K562 (cell line): ENCODE measurements at places on chromosomes 7 and 10.

GRCh38 chr10:89363729-89364442, 14.0 kb upstream of the IFIT1B start:
- DNase-seq = no peak

- peak; percentile 34 for DNase-seq
These were observed 6.8 kb downstream of the LMBR1 start for GRCh38 chr7:156886020-156886795.

DNA sequence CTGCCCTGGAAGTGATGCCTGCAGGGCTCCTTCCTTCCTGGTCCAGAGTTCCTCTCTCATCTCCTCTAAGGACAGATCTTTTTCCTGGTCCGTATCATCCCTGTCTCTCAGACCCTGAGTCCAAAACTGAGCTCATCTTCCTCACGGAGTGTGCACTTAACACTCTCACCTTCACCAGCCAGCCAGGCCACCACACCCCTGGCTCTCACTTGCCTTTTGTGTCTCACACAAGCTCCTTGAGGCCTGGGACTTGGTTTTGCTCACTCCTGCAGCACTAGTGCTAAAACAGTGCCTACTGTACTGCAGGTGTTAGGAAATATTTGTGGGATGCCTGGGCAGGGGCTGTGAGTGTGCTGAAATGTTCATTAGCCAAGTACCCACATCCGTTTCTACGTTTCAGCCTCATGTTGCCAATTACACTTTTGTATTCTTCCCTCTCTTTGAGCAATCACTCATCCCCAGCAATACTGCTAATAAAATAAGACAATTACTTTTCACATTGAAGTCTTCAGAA, 21.4 kb upstream of the PARP12 start:
- no peak for DNase-seq

- DNase-seq = no peak
These were observed 531.0 kb upstream of the COBL start for GRCh38 chr7:51847461-51848134.

DNA sequence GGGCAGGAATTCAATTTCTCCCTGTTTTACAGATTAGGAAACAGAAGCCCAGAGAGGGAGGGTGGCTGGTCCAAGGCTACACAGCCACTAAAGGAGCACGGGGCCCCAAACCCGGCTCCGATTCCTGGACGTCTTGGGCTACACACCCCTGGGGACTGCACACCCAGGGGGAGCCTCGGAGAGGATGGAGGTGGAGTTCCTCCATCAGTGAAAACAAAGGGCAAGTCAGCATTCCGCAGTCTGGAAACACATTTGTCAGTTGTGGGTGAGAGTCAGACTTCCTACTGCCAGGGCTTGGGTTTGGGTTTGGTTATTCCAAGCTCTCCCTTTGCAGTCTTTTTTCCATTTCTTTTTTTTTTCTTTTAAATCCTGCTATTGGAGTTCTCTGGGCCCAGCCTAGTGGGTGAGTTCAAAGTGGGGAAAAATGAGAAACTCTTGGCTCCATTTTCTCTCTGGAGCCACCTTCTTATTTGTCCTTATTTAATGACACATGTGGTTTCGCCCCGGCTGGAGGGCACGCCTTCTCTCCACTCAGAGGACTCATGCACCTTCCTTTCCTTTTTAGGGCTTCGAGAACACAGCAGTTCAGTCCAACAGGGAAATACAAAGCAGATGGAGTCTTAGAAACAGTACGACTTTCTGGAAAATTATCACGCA, 59.9 kb upstream of the AQP1 start:
- DNase-seq = no peak

GRCh38 chr10:79346388-79347225, 662 bp upstream of the PPIF start:
- DNase-seq = no peak

GRCh38 chr7:70047891-70048448, 449.7 kb downstream of the AUTS2 start:
- DNase-seq = no peak

DNA sequence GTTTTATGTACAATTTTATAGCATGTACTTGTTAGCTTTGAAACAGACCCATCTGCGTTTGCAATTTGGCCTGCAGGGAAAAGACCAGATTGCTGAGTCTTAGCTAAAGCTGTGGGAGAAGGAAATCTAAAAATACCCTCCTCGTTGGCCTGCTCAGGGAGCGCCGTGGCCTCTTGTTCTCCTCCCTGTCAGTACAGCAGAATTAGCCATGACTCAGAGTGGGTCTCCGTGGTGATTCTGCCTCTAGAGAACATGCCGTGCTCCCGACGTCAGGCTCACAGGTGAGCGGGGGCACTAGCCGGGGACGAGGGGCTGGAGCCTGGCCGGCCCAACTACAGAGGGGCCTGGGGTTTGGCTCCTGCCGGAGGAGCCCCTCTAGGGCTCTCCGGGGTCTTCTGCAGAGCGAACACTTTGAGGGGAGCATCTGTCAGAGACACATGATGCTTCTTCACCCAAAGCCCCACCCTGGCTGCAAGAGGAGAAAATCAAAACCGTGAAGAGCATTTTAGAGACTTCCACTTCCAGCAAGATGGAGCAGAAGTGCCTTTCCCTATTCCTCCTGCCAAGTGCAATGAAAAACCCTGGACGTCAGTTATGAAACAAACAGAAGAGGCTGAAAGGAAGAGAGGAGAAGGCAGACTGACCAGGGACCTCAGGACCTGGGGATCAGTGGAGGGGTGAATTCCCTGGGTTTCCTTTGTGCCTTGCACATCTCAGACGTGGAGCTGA, 98.9 kb downstream of the LHPP start:
- no peak for DNase-seq

- DNase-seq = no peak
These were observed 522.5 kb downstream of the ETV1 start for GRCh38 chr7:13466874-13467547.

DNA sequence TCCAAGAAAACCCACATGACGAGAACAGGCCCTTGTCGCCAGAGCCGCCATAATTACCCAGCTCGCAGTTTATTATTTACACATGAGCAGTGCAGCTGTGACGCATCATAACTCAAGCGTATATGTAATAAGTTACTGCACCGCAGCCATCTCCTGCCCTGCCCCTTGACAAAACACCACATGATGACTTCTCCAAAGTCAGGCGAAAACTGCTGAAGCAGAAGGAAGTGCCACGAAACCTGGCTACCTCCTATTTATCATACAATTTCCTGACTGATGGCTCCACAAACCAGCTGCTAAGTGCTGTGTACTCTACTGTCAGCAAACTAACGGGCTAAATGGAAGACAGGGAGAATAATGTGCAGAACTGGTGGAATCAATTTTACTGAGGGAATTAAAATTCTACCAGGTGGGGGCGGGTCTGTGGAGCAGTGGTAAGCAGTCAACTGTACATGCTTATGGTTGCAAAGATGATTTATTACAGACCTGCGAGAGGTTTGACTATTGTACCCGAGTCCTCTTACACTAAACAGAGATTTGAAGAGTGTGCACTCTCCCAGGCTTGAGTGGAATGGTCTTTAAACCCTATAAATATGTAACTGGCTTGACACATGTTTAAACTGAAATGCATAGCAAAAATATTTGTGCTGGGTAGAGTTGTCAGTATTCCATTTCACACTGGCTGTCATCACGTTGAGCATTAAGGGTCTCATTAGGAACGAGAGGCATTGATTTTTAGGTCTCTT, 156.0 kb downstream of the GLI3 start:
- DNase-seq = no peak

GRCh38 chr7:45186261-45186813, 28.7 kb downstream of the RAMP3 start:
- DNase-seq = no peak

GRCh38 chr10:59360605-59361405, 1.5 kb downstream of the FAM13C start:
- DNase-seq = no peak

- DNase-seq = no peak
These were observed 110.3 kb upstream of the ANLN start for GRCh38 chr7:36279200-36279925.

- no peak for DNase-seq
These were observed 734.8 kb downstream of the TNS3 start for GRCh38 chr7:46847126-46847525.
